Kidney epithelial cell (primary cell): ENCODE measurements at places on chromosomes 2 and 18. TPM values are rescaled to one million over a fixed set of nuclear protein-coding genes. Genes with fewer than 3 reads are reported as not detected.

Gene DNAH7
- 0.55 and 2.1 TPM in 2 replicates for total RNA-seq

DNA sequence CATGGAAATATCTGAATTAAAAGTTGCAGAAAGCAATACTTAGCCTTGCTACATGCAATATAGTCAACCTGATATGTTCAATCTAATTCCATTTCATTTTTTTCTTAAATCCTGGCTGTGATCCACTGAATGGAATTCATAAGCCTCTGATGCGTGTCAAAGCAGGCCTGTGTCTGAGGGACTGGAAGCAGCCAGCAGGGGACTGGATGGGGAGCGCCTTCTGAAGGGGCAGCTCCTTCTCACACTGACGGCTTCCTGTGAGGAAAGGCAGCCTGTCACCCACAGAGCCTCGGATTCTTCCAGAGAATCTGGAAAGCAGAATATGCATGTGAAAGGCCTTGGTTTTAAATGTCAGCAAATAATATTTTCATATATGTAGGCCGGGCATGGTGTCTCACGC lies 73.5 kb downstream of the KCNF1 start:
- DNase-seq: no peak

- no peak for DNase-seq
These were observed 20.8 kb upstream of the MGAT5 start for GRCh38 chr2:134232868-134233727.

GRCh38 chr2:46163804-46164528 lies 133.2 kb upstream of the EPAS1 start:
- no peak for DNase-seq

- no peak for DNase-seq
These were observed 1.3 kb downstream of the ITM2C start for GRCh38 chr2:230865766-230866755.

DNA sequence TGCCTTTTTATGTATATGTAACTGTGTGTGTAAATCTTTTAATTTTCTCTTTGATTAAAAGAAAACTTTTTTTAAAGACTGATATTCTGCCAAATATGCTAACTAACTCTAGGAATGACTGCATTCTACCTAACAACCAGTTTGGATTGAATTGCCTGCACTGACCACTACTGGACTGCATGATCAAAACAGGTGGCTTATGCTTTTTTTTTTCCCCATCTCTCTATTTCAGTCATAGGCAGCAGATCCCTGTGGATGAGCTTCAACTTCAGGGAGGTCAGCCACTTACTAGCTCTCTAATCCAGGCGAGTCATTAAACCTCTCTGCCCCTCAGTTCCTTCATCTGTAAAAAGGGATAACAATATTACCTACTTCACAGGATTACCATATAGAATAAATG lies 138.6 kb upstream of the SERTAD2 start:
- DNase-seq: no peak

- DNase-seq: no peak
These were observed 33.0 kb downstream of the COPS8 start for GRCh38 chr2:237118561-237119155.

- DNase-seq: no peak
These were observed 509.2 kb upstream of the SPHKAP start for GRCh38 chr2:228690681-228691080.

- no peak for DNase-seq
These were observed 707 bp upstream of the DGUOK start for GRCh38 chr2:73925853-73926492.

Gene EFR3B
- total RNA-seq: 2.3 and 3.1 TPM in 2 replicates

Gene GNLY
- not detected in 2 replicates for total RNA-seq

Gene ARL6IP6
- 32.0 and 46.8 TPM in 2 replicates for total RNA-seq

GRCh38 chr18:76827205-76828200 lies 5.1 kb downstream of the ZNF236 start:
- no peak for DNase-seq

GRCh38 chr2:219681694-219682300 lies 54.4 kb downstream of the SLC4A3 start:
- no peak for DNase-seq

GRCh38 chr2:3460831-3461800 lies 58.2 kb downstream of the ADI1 start:
- DNase-seq: no peak

GRCh38 chr2:66283787-66284186 lies 151.1 kb upstream of the MEIS1 start:
- no peak for DNase-seq

- DNase-seq: no peak
These were observed 203.5 kb downstream of the UXS1 start for GRCh38 chr2:105990624-105991023.

DNA sequence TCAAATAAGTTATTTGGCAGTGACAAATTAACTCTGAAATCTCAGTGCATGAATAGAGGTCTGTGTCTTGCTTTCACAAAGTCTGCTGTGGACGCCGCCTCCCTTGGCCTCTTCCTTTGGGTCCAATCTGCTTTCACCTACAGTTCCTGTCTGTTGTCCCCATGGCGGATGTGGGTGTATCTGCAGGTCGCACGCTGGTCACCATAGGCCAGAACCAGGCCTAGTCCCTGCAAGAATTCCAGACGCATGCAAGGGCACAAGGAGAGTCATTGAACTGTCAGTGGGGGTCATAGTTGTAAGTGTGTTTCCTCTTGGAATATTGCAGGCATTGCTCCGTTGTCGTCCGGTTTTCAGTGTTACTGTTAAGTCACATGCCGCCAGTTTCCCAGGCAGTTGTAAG lies 7.4 kb downstream of the SOCS6 start:
- DNase-seq: no peak

GRCh38 chr2:226247289-226248275 lies 552.0 kb downstream of the IRS1 start:
- DNase-seq: no peak

Gene ALPP
- not detected in 2 replicates for total RNA-seq

- no peak for DNase-seq
These were observed 28.5 kb downstream of the HPCAL1 start for GRCh38 chr2:10331027-10331701.

DNA sequence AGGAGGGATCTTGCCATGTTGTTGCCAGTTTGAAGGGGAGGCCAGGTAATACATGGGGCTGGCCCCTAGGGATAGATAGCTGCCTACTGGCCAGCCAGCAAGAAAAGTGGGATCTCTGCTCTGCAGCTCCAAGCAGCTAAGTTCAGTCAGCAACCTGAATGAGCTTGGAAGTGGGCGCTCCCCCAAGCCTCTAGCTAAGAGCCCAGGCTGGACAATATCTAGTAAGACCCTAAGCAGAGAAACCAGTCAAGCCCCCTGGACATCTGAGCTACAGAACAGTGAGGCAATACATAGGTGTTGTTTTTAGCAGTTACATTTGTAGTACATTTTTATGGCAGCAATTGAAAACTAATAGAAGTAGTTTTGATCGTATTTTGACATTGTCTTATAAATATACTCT lies 409.8 kb upstream of the SMIM21 start:
- no peak for DNase-seq

Gene MGAT4A
- total RNA-seq: 3.2 and 5.8 TPM in 2 replicates

DNA sequence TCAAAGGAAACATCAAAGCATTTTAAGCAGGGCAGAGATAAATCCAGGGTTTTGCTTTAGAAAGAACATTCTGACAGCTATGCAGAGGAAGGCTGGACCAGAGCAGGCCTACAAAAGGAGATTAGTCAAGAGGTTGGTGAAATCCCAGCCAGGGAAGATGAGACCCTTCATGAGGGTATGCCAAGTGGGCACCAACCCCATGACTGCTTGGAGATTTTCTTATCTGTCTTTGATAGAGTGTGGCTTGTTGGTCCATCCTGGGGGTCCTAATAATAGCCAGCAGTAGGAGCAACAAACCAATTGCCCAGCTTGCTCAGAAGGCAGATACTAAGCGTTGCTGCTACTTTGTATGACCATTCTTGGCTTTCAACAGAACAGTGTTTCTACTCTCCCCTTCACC lies 895.4 kb downstream of the EPHA4 start:
- DNase-seq: no peak

DNA sequence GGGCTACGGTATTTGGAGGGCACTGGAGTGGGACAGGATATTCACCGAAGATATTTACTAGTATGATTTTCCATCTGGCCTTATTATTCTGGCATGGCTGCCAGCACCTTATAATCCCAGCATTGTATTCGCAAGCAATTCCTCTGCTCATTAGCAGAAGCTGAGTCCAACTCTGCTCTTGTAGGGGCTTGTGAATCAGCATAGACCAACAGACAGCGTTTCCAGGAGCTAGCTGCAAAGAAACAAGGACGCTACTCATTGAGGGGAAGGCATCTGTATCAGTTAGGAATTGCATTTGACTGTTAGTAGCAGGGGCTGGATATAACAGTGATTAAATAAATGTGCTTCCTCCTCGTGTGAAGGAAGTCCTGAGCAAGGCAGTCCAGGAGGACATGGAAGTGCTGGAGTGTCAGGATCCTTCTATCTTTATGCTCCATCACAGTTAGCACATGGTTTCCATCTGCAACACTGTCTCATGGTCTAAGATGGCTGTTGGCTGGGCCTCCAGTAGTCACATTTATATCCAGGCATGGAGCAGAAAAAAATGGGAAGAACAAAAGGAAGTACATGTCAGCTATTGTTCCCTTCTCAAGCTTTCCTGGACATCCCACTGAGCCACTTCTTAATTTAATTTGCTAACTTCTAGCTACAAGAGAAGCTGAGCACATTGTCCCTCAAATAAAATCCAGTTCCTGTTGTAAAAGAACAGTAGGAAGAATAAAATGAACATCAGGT lies 214.1 kb downstream of the C1D start:
- DNase-seq: no peak

- no peak for DNase-seq
These were observed 297.7 kb downstream of the GBX2 start for GRCh38 chr2:235870515-235870914.

GRCh38 chr2:110876167-110876999 lies 144.0 kb downstream of the ACOXL start:
- no peak for DNase-seq

Gene GULP1
- total RNA-seq: 95.5 and 99.3 TPM in 2 replicates

GRCh38 chr2:191352536-191352935 lies 107.3 kb downstream of the MYO1B start:
- no peak for DNase-seq

Gene LOXHD1
- total RNA-seq: 0.08 and 0.14 TPM in 2 replicates

GRCh38 chr2:14901737-14902136 lies 269.2 kb downstream of the LRATD1 start:
- DNase-seq: no peak

- no peak for DNase-seq
These were observed 191.8 kb downstream of the RNF144A start for GRCh38 chr2:7108792-7109532.

DNA sequence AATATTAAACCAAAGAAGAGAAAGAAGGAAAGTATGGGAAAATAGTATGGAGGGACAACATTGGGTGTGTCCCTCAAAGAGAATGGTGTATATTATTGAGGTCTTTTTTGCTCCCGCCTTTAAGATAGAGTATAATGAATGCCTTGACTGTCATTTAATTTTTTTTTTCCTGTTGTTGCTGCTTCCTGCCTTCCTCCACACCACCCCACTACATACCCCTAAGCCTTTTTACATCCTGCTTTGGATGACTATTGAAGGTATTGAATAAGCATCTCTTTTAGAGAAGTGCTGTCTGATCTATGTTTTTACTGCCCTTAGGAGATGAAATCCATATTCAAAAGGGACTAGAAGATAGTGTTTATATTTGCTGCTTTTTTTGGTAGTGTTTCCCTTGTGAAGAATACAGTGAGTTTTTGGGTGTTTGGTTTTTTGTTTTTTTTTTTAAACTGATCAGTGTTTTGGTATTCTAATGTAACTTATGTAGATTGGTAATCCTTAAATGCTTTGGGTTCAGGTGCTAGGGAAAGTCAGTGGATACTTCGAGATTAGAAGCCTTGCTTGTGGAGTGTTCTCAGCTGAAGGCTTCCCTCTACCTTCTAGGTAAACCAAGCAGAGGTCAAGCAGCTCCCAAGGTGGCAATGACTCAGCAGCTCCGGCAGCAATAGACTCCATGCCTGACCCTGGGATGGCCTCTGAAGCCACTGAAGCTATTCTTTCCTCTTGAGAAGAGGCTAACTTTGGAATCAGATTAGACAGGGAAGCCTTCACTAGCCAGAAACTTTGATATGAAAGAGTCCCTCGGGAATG lies 5.0 kb downstream of the FZD7 start:
- DNase-seq: no peak

DNA sequence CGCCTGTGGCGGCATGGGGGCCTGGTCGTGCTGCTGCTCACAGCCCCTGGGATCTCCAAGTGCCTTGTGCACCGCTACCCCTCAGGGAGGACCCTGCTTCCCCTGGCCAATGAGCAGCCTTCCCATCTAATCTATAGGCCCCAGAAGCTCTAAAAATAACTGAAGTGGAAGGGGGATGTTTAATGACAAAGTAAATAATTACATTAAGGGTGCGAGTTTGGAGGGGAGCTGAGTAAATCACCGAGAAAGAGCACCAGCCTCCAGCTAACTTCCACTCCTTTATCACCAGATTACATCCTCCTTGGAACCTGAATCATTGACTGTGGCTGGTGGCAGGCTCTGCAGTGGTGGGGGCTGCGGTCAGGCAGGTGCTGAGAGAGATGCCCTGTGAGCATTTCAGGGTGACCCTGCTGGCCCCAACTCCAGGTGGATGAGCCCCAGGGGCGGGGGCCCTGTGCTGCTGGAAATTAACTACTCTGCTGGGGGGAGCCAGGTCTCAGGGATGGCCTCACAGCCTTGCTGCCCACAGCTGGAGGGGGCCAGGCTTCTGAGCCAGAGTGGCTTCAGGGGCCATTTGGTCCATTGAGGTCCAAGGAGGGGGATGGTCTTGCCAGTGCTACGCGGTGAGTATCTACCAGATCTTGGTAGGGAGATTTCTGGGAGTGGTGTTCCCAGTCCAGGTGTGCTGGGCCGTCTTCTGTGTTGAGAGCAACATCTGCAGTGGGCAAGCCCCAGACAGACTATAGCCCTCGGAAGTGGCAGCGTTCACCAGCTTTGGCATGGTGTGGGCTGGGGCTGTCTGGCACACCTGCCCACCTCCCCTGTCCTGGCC lies 74.2 kb downstream of the GLI2 start:
- no peak for DNase-seq

Gene UPP2
- not detected in 2 replicates for total RNA-seq

- DNase-seq: no peak
These were observed 56.6 kb downstream of the CLHC1 start for GRCh38 chr2:55175254-55176093.

DNA sequence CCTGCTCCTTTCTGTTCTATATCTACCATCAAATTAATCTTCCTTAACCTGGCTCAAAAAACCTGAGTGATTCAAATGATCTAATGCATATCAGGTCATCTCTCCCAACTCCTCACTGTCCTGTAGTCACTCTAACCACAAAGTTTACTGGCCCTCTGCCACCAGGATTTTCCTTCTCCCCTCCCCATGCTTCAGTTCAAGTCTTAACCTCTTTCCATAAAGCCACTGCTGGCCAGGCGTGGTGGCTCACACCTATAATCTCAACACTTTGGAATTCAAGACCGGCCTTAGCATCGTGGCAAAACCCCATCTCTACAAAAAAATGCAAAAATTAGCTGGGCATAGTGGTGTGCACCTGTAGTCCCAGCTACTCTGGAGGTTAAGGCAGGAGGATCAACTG lies 7.5 kb upstream of the SP3 start:
- DNase-seq: no peak

DNA sequence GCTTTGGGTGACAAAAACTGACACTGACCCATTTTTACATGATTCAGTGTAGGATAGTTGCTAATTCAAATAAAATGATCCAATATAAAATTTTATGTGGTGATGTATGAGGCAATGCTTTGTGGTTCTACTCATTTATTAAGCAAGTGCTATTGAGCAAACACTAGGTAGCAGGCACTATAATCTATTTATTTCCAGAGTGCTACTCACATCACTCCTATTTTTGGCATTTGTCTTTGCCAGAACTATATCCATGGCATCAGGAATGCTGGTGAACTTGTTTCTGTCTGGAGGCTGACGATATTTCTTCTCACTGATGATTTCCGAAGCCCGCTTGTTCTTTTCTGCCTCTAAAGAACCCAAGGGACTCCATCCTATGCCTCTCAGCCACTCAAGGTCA lies 84.3 kb downstream of the NEB start:
- no peak for DNase-seq
